ENCODE measurements at places on chromosomes 16 and 17.

DNA sequence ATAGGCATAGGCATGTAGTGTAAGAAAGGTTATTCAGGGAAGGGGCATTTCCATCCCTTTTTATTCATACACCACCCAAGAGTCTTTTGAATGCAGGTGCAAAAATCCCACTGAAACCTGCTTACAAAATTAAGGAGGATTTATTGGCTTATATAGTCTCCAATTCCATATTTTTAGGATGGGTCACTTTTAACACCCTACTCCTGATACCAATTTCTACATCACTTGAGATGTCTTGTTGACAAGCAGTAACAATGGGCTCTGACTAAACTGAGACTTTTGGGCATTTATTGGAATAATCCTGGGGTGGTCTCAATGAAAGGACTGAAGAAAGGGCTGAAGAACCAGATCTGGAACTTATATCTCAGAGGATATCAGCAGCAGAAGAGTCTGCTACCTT lies 18.9 kb upstream of the NKD1 start:
- no peak for DNase-seq

DNA sequence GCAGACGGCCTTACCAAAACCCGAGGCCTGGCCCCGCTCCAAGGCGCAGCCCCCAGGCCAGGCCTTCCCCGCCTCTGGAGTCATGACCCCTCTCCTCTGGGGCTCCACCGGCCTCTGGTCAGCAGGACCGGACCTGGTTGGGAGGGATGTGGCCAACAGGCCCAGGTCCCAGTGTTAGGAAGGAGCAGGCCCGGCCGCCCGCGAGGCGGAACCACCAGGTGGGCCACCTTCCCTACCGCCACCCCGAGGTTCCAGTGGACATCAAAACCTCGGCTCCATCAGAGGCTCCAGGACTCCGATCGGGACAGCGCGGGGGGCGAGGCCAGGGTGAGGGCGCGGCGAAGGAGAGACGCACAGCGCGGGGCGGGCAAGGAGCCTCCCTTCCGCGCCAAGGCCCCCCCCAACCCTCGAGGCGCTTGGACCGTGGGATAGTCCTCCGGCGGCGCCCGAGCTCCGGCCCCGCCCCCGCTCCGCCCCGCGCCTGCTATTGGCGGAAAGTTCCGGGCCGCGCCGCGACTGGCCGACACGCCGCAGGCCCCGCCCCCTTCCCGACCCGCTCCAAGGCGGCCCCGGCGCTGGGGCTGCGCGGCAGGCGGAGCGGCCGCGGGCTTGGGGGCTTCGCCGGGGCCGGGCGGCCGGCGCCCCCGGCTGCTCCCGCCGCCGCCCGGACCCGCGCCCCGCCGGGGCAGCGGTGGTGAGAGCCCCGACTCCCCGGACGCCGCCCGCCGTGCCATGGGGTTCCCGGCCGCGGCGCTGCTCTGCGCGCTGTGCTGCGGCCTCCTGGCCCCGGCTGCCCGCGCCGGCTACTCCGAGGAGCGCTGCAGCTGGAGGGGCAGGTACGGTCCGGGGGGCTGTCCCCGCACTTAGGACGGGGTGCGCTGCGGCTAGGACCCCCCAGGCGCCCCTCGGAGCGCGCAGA lies at the start of gene METRN:
TSS of gene METRN (plus strand) at position 561 of the 919 bp plus-strand sequence. CDS start at position 733, 172 bp downstream.
- DNase-seq: peak; percentile 19

DNA sequence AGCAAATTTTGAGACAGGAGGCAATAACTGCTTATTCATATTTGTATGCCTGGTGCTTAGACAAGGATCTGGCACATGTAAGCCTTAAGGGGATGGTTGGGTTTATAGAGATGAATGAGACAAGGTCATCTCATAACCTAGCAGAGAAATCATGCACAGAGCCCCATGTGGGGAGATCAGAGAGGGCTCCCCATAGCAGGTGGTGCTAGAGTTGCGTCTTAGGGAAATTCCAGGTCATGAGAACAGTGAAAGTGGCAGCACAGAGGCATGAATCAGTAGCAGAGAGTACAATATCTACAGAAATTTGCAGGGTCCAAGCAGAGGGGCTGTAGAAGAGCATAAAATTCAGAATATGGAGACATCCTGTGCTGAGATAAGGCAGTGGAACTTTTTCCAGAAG lies 57.3 kb downstream of the SLC6A2 start:
- DNase-seq: no peak

DNA sequence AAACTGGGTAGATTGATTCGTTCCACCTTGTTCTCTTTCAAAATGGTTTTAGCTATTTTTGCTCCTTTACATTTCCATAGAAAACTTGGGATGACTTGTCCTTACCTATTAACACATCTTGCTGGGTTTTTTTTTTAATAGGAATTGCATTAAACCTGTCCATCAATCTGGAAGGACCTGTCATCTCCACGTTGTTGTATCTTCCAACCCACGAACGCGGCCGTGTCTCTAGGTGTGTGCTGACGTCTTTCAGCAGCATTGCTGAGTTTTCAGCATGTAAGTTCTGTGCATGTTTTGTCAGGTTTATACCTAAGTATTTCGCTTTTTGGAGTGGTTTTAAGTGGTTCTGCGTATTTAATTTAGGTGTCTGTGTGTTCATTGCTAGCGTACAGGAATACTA lies 60.4 kb upstream of the GNG13 start:
- DNase-seq: no peak

- DNase-seq: peak; percentile 56
Measured at GRCh38 chr16:71585318-71585703, 8.4 kb upstream of the TAT start.

- no peak for DNase-seq
Measured at GRCh38 chr17:1171953-1172352, 7.8 kb downstream of the ABR start.

DNA sequence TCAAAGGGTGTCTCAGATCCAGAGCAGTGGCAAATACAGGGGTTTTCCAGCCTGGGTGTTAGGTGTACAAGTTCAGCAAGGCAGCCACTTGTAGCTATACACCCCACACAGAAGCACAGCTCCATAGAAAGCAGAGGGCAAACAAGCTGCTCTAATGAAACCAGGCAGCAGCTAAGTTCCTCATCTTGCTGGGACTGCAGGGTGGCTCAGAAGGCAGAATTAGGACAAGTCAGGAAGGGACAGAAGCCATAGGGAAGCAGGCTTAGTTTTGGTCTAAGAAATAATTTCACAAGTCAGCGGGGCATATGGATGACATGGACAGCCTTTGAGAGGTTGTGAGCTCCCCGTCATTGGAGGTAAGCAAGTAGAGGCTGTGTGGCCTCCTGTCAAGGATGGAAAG lies 23.7 kb downstream of the CNGB1 start:
- DNase-seq: no peak

DNA sequence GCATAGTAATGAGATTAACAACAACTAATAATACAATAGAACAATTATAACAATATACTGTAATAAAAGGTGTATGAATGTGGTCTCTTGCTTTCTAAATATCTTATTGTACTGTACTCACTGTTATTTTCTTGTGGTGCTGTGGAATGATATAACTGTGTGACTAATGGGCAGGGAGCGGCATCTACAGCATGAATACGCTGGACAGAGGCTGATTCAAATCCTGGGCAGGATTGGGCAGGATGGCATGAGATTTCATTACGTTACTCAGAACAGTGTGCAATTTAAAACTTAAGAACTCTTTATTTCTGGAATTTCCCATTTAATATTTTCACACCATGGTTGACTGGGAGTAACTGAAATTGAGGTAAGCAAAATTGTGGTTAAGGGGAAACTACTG lies 1239.8 kb upstream of the GOT2 start:
- DNase-seq: no peak

DNA sequence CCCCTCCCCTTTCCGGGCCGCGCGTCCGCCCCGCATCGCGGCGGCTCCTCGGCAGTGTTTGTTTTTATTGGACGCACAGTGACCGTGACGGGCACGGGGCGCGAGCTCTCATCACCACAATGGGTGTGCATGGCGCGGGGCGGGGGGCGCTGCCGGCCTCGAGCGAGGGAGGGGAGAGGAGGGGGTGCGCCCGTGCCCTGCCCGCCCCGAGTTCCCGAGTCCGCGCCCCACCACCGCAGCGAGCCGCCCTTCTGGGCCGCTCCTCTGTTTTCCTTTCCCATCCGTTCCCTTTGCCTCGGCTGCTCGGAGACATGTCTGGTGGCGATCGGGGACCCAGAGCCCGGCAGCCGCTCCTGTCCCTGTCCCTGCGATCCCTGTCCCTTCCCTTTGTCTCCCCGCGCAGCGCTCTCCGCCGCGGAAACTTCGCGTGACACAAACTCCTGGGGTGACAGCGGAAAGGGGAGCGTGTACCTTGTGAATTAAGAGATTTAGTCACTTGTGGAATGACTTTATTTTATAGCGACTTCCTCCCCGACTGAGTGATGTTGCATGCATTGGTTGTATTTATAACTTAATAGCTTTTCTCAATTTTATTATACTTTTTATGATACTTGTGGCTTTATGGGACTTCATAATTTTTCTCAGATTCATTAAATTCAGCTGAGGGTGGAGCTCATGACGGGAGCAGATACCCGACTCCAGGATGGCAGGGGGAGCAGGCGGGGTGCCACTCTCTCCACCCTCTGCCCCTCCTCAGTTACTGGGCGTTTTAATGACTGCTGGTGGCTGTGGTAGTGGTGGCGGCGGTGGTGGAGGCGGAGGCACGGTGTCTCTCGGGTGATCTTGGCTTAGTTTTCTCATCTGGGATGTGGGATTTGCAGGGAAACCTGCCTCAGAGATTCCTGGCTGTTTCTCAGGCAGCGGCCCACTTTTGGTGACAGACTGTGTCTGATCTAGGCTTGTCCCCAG lies 40.8 kb downstream of the MRM1 start:
- DNase-seq: no peak

- DNase-seq: no peak
Measured at GRCh38 chr17:39663688-39664580, 1.2 kb upstream of the TCAP start.

DNA sequence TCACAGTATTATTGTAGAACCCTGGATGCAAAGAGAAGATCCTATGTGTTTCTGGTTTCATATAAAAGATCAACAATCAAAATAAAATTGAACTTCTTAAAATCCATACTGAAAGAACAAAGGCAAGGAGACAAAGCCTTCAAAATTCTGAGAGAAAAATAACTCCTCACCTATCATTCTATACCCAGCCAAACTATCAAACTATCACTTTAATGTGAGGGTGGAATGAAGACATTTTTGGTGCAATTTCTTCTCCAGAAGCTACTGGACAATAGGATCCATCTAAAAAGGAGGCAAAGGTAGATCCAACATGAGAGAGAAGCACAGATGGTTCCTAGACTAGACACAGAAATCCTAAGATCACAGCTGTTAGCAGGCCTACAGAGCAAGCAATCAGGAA lies 71.1 kb downstream of the CPPED1 start:
- no peak for DNase-seq

DNA sequence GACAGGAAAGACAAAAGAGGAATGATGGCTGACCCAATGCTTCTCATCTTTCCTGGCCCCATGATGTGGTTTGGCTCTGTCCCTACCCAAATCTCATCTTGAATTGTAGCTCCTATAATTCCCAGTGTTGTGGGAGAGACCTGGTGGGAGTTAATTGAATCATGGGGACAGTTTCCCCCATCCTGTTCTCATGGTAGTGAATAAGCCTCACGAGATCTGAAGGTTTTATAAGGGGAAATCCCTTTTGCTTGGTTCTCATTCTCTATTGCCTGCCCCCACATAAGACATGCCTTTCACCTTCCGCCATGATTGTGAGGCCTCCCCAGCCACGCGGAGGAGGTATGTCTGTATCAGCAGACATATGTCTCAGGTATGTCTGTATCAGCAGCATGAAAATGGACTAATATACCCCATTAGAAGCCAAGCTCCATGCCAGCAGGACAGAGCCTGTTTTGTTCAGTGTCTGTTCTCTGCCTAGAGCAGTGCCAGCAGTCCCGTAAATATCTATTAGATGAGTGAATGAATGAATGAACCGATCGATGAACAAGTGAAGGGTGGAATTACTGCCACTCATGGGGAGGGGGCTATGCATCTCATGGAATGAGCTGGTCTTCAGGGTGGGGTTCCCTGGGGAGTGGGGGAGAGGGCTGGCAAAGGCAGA lies 304.4 kb downstream of the SOX9 start:
- no peak for DNase-seq

GRCh38 chr17:64441772-64442540 lies 7.0 kb upstream of the MILR1 start:
- DNase-seq: no peak

DNA sequence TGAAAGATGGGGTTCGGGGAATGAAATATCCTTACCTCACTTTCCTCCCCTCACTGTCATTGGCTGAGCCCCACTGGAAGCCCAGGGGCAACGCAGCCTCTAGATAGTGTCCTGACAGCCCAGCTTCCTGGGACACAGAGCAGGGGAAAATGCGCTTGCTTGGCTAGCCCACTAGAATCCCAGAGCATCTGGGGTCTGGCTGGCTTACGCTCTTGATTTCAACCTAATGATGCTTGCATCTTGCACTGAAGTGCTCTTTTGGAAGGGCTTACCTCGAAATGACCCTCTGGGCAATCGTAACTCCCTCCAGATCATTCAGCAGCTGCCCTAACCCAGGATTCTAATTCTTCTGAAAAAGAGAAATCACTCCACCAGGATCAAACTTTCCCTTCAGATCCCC lies 147.6 kb downstream of the SOX9 start:
- no peak for DNase-seq

DNA sequence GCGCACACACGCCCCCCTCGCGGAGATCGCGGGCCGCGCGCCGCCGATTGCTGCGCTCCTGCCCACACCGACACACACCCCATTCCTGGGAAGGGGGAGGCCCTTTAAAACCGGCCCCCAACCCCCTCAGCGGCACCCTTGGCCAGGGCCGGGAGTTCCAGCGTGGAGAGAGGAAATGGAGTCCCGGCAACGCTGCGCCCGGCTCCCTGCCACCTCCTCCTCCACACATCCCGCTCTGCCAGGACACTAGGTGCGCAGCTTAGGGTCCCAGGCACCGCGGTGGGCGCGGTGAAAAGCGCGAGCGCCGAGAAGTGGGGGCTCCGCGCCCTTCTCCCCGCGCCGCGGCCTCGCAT lies 397 bp downstream of the CDC42EP4 start:
- DNase-seq: no peak

DNA sequence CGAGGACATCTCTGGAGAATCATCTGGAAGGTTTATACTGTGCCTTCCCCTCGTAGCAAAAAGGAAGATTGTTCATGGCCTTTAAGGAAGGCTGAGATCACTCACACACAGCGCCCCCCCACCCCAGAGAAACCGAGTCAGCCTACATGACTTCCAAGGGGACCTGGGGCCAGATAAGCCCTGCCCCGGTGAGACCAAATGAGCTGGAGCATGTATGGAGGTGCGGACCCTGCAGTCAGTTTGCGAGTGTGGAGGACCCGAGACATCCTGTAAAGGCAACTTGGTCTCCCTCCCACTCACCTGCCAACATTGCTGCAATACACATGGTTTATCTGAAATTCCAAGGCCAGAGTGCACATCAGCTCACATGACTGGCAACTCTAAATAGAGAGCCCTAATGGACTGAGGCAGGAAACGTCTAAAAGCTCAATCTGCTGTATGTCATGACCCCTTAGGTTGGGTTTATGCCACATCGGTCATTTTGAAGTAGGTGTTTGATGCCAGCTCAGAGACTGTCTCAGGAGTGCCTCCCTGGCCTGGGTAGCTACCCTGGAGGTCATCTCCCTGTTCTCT lies 233.6 kb downstream of the CPPED1 start:
- no peak for DNase-seq

GRCh38 chr17:79917902-79918484 lies 78.8 kb upstream of the CBX4 start:
- no peak for DNase-seq

- DNase-seq: no peak
Measured at GRCh38 chr16:11354733-11355574, 9.7 kb downstream of the RMI2 start.
